ENCODE measurements at places on chromosomes 12 and 14.

DNA sequence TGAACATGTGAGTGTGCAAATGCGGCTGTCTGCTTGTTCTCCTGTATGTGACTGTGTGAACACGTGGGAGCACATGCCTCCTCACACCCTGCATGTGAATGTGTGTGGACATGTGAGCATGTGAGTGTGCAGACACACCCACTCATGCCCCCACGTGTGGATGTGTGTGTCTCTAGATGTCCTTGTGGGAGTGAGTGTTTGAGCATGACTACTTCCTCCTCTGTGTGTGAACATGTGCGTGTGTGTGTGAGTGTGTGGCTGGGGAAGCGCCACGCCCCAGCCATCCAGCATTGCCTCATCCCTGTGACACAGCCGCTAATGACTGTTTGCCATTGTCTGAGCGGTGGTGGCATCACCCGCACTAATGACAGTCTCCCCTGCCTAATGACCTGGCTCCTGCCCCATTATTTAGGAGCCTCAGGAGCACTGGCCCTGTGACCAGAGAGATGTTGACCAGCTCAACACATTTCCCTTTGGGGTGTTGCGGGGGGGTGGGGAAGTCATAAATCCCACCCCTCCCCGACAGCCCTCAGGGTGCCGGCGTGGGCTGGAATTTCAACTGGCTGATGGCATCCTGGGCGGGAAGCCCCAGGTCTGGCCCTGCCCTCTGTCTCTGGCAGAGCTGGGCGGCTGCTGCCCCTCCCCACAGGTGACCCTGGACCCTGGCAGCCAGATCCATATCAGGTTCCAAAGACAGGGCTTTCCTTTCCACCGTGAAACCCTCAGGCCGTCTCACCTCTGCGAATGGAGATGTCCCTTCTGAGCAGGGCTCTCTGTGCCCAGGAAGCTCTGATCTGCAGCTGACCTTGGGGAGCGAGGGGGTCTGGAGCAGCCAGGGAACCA lies 11.5 kb upstream of the KRT80 start:
- DNase-seq, result no peak

GRCh38 chr14:33958605-33959226 lies 7.8 kb upstream of the EGLN3 start:
- no peak for DNase-seq

- DNase-seq, result no peak
Measured at GRCh38 chr12:1864456-1864855, 44.1 kb downstream of the LRTM2 start.

- no peak for DNase-seq
Measured at GRCh38 chr12:87596636-87597035, 432.6 kb downstream of the C12orf50 start.

- no peak for DNase-seq
Measured at GRCh38 chr12:26740991-26741390, 92.0 kb downstream of the ITPR2 start.

GRCh38 chr14:94483729-94484275 lies 7.8 kb upstream of the SERPINA9 start:
- DNase-seq, result no peak

DNA sequence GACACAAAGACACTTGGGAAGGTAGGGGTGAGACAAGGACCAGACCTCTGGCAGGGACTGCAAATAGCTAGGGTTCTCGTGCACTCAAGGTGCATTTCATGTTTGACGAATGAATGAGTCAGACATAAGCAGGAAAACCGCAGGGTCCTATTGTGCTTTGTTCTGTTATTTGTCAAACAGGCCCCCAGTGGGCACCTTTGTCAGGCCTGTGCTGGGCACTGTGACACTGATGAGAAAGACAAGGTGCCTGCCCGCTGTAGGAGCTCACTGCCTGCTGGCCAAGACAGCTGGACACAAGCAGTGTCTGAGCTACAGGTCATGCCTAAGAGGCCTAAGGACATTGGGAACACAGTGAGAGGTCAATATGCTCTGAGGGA lies 2.3 kb downstream of the OTUB2 start:
- DNase-seq, result no peak

- DNase-seq, result peak; percentile 35
Measured at GRCh38 chr12:45725631-45726602, 3.6 kb upstream of the ARID2 start.

DNA sequence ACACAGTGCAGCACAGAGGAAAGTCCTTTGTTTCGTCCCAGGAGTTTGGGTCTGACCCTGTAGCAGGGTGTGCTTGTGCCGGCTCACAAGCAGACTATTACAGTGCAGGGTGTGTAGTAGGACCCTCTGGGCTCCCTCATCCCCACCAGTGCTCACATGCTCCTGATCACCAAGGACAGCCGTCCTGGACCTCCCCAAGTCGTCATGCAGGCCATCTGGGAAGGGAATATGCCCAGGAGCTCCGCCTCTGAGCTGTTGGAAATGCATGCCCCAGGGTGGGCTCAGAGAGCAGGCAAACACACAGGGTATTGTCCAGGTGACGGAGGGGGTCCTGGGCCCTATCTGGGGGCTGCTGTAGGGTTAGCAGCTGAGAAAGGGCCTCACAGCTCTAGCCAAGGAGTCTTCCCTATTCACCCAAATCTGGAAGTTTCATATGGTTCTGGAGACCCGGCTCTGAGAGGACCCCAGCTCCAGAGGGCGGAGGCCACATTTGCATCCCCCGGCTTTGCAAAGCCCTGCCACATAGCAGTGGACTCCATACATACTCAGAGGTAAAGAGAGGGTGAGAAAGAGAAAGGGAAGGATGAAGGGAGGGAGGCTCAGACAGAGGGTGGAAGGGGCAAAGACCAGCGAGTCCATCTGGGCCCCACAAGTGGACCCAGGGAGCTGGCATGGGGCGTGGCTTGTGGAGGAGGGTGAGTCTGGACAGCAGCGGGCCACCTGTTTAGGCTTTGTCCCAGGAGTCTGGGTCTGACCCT lies 53.5 kb upstream of the PPP2R5C start:
- DNase-seq, result no peak

GRCh38 chr12:92408072-92408900 lies 262.6 kb upstream of the BTG1 start:
- DNase-seq, result peak; percentile 77

DNA sequence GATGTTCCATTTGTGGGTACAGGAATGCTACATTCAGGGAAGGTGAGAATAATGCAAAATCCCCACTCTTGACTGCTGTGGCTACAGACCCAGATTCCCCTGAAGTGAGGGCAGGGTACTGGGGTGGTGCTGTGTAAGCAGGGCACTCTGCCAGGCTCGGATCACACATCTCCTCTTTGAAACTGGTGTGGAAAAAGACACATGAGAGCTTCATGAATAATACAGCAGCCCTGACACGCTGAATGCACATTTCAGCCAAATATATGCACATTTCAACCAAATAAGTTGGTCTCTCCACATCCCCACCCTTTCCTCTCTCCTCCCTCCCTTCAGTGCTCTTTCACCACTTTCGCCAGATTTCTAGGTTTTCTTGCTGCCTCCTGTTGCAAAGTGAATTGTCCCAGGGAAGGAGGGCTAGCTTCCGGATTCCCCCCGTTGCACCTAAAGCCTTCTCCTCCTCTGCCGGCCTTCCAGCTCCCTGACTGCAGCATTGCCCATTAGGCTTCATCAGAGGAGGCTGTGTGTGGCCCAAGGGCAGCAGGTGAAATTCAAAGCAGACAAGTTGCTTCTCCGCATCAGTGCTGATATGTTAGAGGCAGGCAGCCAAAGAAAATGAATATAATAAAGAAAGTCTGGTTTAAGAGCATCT lies 118.2 kb upstream of the TMCC3 start:
- no peak for DNase-seq

DNA sequence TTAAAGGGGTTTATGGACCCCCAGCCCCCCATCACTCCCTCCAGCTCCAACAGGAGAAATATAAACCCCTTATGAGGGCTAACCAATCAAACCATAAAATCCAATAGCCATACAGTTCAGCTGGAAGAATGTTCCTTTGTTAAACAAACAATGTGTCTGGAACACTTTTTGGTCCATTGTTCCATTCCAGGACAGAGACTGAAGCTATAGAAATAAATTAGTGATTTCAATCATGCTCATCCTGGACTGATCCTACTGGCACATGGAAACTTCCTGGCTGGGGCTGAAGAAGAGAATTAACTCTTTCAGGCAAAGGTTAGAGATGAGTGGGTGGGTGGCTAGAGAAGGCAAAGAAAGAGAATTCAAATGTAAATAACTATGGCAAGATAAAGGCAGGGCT lies 63.4 kb downstream of the ANO2 start:
- DNase-seq, result no peak

GRCh38 chr12:115942346-115942745 lies 335.1 kb downstream of the MED13L start:
- DNase-seq, result no peak

GRCh38 chr12:88305254-88305890 lies 163.3 kb downstream of the TMTC3 start:
- DNase-seq, result no peak

DNA sequence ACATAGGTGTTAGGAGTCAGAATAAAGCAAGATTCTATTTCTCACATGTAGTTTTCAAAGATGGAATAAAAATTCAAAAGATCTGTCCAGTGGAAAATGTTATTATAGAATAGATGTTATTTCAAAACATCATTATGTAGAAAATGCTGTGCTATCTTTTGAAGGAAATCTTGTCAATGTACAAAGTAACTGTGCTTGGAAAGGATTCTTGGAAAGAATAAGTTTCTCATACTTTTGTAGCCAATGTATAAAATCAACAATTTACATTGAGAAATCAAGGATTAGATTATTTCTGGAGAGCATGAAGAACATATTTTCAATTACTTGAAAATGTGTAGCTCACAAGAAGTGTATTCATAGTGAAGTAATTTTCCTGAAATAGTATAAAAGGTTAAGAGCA lies 532.5 kb upstream of the MGAT4C start:
- DNase-seq, result no peak

DNA sequence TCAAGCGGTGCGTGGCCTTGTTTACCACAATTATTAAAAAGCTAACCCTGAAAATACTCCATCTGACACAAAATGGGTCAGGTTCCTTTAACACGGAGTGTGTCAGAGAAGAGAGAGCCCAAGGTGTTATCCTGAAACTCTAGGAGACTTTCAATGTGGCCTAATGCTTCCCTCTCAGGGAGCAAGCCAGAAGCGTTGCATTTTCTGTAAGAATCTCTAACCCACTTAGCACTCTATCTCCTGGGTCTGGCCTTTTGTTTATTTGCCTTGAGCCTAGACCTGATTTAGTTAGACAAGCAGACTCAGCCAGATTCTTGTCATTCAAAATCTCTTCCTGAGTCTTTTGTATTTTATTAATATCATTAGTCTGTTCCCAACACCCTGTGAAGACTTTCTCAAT lies 184.0 kb upstream of the SYT1 start:
- peak; percentile 13 for DNase-seq

DNA sequence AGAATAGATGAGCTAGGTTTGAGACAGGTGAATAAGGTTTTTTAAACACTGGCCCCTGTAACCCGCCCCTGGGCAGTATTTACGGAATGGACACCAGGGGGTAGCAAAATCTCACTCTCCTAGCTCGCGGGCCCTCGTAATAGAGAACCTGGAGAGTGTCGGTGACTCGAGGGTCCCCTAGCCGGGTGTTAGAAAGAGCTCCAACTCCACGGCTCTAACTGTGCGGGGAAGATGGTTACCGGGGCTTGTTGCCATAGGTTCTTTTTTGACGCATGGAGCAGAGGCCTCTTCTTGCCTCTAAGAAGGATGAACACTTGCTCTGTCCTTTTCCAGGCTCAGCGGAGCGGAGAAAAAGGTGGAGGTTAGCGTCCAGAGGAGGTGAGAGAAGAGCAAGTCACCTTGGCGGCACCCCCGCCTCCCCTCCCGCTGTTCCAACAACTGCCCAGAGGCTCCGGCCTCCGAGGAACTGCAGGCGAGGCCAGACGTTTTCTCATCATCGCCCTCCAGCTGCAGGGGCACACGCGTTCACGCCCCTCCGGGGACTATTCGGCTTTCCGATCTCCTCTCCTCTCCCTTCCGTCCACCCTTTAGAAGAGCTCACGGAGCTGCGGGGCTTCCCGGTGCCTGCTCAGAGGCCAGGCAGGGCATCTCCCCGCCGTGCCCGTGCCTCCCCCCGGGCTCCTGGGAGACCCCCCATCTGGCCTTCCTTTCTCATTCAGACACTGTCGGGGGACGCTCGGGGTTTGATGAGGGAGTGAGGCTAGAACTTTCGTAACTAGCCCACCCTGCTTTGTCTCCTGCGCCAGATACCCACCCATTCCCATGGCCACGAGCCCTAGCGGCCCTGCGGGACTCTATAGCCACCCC lies 1.4 kb upstream of the ARHGEF40 start:
- DNase-seq, result peak; percentile 88

DNA sequence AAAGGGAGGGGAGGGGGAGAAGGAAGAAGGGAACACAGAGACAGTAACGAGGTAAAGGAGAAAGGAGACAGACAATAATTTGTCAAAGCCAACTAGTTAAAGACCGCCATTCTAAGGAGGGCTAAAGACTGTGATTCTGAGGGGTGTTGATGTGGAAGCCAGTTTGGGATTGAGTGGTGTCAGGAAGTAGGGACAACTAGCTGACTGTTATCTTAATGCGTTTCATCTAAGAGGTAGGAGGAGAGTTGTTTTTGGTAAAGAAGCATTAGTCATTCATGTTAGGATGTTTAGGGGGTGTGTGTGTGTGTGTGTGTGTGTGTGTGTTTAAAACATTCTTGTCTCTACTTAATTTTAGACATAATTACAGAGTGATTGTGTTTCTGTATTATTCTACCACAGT lies 95.0 kb downstream of the INSM2 start:
- DNase-seq, result peak; percentile 24

- no peak for DNase-seq
Measured at GRCh38 chr14:103393070-103393469, 7.9 kb downstream of the MARK3 start.

- no peak for DNase-seq
Measured at GRCh38 chr14:34259996-34260395, 202.0 kb downstream of the SPTSSA start.

DNA sequence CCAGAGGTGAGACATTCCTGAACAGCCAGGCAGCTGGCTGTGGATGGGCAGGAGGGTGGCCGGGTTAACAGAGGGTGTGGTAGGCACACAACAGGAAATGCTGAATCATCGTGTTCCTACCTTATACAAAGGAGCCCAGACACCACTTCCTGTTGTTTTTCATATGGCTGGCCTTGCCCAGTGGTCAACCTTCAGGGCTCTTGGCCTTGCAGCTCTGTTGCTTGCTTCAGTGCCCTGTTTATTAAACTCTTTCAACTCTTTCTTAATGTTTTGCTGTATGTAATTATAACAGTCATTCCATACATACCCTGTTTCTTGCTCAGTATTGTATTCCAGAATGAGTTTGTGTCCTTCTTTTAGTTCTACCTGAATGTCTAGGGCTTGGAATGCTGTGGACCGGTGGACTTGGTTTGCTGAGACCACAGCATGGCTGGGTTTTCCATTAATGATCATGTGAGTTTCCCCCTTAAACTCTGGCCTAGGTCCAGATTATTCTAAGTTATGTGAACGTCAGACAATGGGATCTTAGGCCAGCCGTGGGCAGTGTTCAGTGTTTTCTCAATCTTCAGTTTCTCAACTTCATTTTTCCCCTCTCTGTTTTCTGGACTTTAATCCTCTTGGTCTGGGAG lies 11.9 kb downstream of the CFAP54 start:
- DNase-seq, result peak; percentile 45

DNA sequence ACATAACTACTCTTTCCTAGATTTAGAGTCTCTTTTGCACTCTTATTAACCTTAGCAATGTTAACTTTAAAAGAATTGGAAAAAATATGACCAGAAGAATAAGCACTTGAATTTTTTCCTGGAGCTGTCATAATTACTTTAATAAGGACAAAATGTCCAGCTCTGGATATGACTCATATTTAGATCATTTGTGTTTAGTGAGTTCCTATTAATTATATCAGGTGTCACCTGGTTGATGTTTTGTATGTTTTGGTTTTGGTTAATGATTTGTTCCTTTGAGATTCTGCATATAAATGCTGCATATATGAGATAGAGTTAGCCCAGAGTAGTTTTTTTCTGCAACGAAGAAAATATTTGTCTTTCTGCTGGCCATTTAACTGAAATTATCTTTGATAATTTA lies 5.1 kb downstream of the CLECL1 start:
- no peak for DNase-seq

Data from GM23338 (cell line).